ENCODE measurements at places on chromosomes 11 and 22. TPM values are rescaled to one million over a fixed set of nuclear protein-coding genes. Genes with fewer than 3 reads are reported as not detected.

BTBD18 gene
- total RNA-seq: 0.23 TPM

B3GAT1 gene
- total RNA-seq: 1.1 TPM

- DNase-seq: no peak
Observed at GRCh38 chr11:77156396-77157195, 28.6 kb downstream of the MYO7A start.

DNA sequence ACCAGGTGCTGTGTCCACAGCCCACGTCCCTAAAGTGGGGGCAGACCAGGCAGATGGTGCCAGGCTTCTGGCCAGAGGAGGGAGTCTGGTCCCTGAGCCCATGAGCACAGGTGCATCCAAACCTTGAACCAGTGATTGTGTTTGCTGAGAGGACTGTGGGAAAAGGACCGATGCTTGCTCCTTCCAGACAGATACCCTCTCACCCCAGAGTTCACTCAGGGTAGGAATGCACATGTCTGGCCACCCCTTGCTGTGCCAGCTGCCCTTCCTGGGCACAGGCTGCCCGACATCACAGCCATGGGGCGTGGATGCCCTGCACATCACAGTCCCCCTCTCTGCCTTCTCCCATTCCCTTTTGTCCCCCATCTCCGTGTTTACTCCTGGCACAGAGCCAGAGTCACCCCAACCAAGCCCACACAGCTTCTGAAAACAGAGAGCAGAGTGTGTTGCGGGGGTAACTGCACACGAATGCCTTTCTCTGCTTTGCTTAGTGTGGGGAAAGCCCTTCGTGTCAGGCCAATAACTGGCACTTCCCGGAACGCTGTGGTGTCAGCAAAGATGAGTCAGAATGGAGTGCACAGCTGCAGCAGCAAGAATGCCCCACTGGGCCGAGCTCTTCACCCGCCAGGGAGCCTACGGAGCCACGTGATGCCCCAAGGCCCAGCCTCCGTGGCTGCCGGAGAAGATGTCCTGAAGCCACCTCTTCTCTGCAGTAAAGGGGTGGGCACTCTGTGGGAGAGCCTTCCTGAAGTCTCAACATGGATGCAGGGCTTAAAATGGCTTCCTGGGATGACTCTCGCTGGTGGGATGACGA is 7.6 kb downstream of the CARS1 start:
- peak; percentile 60 for DNase-seq

GRCh38 chr11:104028476-104029263 is 7.8 kb upstream of the DDI1 start:
- DNase-seq: no peak

GRCh38 chr11:116833491-116833815 is 3.7 kb downstream of the APOC3 start:
- no peak for DNase-seq

DNA sequence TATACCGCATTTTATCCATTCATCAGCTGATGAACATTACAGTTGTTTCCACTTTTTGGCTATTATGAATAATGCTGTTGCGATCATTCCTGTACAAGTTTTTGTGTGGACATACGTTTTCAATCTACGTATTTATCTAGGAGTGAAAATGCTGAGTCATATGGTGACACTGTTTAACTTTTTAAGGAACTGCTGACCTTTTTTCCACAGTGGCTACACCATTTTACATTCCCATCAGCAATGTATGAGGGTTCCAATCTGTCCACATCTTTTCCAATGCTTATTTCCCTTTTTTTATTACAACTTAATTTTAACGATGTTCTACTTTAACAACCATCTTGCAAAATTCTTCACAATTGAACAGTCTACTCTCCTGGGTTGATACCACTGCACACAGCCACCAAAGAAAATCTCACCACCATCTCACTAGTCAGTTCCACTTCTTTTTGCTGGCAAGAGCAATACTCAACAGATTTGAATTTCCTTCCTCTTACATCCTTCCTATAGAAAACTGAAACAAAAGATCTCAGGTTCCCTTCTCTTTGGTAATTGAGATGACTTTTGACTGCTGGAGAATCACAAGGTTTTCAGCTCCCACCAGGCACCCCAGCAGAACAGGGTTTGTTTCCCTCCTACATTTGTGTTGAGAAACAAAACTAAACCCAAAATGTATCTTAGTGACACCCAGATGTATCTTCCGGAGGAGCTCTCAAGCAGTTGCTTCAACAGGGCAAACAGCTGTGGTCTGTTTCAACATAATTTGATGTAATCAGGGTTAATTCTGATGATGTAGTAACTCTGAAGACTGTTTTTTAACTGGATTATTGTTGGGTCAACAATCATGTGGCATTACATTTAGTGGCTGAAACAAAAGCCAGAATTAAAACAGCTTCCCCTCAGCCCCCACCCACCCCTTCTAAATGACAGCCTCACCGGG is 7.0 kb upstream of the GAB2 start:
- no peak for DNase-seq

GRCh38 chr11:34380696-34381095 is 22.9 kb upstream of the ABTB2 start:
- no peak for DNase-seq

- no peak for DNase-seq
Observed at GRCh38 chr11:33520112-33520511, 180.5 kb downstream of the C11orf91 start.

GRCh38 chr11:92886243-92886905 is 83.1 kb upstream of the MTNR1B start:
- no peak for DNase-seq

GRCh38 chr11:13030857-13031256 is 21.7 kb downstream of the RASSF10 start:
- no peak for DNase-seq

DNA sequence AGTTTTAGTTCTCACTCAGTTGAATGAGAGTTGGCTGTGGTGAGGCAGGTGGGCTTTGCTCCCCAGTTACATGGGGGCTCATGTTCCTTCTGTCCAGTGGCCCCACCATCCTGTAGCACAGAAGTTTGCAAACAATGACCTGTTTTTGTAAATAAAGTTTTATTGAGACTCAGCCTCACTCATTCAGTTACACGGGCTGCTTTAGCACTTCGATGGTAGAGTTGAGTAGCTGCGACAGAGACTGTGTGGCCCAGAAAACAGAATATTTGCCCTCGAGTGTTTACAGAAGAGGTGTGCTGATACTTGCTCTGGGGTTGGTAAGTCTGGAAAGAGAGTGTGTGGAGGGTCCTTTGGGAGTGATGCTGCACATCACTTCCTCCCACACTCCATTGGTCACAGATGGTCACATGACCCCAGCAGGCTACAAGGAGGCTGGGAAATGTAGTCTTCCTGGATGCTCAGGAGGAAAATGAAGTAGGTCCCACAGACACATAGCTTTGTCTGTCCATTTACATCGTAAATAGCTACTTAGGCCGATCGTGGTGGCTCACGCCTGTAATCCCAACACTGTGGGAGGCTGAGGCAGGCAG is 34.6 kb downstream of the IFT27 start:
- DNase-seq: no peak

- no peak for DNase-seq
Observed at GRCh38 chr22:23079814-23080521, 9.6 kb downstream of the GNAZ start.

DNA sequence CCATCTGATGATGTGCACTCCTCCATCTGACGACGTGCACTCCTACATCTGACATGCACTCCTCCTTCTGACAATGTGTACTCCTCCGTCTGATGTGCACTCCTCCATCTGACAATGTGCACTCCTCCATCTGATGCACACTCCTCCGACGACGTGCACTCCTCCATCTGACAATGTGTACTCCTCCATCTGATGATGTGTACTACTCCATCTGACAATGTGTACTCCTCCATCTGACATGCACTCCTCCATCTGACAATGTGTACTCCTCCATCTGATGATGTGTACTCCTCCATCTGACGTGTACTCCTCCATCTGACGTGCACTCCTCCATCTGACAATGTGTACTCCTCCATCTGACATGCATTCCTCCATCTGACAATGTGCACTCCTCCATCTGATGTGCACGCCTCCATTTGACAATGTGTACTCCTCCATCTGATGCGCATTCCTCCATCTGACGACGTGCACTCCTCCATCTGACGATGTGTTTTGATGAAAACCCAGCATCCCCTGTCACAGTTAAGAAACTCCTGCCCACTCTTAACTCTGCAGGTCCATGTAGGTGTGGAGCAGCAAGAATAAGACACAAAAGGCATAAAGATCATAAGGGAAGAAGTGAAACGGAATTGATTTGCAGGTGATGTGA is 9.7 kb upstream of the IL17REL start:
- no peak for DNase-seq

DNA sequence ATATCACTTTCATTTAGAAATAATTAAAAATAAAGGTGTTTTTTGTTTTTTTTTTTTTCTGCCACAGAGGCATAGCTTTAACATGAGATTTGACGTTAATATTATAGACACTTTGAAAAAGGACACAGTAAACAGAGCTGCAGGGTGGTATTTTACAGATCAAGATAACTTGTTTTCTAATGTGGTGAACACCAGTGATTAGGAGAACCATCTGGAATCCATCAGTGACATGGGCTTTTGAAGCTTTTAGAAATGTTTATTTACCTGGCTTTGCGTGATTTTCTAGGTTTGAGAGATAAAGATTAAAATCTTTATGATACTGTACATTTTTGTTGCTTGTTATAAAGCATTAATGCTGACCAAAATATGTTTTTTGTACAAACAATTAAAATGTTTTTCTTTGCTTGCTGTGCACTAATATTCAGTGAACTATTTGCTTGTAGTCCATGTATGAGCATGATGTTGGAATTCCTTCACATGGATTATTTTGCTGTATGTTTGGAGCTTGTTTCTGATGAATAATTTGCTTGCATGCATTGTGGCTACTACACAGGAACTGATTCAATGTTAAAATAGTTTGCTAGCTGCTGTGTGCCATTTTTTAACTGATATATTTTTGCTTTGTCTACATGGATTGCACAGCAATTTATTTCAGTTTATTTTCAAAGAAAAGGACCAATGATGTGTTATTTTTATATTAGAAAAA is 352.1 kb upstream of the NARS2 start:
- no peak for DNase-seq

GRCh38 chr11:70057080-70057479 is 21.0 kb upstream of the ANO1 start:
- DNase-seq: no peak

DNA sequence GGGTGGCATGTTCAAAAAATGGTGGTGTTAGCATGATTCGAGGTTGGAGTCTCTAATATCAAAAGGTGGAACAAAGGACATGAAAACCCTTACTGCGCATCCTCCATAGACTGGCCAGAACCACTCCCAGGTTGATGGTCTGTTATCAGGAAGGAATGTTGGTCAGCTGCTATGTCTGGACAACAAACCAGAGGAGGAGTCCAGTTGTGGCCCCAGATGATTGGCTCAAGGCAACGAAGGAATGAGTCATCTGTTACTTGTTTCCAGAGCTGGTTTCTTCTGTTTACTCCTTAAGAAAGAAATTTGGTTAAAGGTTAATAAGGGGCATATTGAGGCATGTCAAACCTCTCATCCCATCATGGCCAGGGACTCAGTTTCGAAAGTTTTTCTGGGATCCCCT is 56.8 kb upstream of the GRIA4 start:
- DNase-seq: no peak

DNA sequence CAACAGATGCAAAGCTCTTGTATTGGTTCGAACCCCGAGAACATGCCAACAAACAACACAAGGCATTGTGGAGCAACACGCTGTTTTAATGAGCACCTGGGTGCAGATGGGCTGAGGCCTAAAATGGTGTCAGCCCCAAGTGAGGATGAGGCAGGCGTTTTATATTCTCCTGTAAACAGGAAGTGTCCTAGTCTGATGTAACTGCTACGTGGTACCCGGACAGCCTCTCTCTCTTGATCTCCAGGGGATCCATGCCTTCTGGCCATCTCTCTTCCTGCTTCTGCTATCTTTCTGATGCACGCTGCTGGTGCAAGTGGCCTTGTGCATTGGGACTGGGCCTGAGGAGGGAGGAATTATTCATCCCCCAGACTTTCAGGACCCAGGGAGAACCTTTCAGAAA is 19.4 kb upstream of the VSTM5 start:
- DNase-seq: no peak

- DNase-seq: no peak
Observed at GRCh38 chr11:61684870-61685616, 4.9 kb downstream of the DAGLA start.

GRCh38 chr11:104338186-104338585 is 174.2 kb upstream of the PDGFD start:
- DNase-seq: no peak

DNA sequence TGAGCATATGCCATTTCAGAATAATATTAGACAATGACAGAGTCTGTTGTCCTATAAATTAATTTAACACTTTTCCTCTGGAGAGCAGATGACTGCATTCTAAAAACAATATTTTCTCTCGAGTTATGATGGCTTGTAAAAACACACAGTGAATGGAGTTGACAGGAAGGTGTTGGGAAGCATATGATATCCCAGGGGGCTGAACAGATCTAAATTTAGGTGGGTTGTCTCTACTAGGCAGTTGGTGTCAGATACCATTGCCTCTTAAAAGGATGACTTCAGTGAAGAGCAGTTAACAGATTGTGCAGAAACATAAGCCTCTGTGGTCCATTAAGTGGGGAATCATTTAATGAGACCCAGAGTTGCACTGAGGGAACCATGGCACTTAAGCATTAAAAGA is 30.7 kb downstream of the SVIP start:
- DNase-seq: no peak

DNA sequence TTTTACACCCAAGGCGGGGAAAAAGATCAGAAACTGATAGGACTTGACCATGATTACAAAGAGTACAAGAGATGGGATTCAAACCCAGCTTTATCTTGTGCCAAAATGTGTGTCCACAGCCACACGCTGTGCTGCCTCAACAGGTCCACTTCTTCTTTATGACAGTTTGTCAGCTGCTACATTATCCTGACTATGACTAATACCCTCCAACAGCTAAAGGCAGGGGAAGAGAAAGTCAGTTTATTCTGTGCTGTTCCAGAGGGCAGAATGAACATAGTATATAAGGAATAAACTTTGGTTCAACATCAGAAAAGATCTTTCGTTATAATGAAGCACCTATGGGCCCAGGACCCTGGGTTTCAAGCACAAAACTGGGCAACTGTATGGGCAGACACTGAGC is 668.2 kb upstream of the TENM4 start:
- no peak for DNase-seq

DNA sequence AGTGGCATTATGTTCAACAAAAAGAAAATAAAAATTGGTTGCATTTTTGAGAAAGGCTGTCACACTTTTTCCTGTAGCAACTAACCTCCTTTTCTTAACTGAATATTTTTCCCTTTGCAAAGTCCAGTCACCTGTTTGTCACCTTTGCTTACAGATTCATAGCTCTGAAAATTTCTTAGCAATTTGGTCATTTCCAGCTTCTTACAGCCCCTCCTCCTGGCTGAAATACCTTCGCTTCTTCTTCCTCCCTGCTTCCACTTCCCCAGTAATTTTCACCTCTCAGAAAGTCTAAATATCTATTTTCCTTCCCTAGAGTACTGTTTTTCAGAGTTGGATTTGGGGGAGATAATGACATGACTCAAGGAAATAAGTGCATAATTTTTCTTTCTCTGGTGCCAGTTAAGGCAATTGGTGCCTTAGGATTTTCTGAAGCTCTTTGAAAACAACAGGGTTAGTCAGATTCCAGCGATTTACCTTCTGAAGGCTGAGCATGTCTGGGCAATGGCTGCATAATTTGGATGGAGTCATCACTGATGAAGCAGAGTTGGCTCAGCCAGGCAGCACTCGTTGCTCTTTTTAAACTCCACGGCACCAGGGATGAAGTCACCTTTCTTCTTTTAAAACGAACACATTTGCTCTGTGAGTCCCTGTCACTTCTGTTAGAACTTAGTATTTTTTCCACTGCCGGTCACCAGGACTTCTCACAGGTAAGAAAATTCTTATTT is 62.1 kb upstream of the AMOTL1 start:
- no peak for DNase-seq
